Left lung (tissue), 14 donors: ENCODE measurements at places on chromosomes 16 and 17.

DNA sequence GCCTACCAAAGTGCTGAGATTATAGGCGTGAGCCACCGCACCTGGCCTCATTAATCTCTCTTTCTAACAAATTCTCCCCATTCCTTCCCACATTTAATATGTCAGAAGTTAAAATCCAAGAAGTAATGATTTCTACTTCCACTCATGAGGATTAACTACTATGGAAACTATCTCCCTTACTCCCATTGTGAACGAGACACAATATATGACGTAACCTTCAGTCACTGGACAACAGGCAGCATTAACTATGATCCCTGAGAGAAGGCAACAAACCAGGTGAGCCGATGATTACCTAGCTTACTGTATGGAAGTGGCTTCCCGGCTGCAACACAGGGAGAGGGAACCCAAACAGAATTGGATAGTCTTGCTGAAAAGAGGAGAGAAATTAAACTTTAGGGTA is 20.0 kb downstream of the GLG1 start:
- DNase-seq, result no peak

DNA sequence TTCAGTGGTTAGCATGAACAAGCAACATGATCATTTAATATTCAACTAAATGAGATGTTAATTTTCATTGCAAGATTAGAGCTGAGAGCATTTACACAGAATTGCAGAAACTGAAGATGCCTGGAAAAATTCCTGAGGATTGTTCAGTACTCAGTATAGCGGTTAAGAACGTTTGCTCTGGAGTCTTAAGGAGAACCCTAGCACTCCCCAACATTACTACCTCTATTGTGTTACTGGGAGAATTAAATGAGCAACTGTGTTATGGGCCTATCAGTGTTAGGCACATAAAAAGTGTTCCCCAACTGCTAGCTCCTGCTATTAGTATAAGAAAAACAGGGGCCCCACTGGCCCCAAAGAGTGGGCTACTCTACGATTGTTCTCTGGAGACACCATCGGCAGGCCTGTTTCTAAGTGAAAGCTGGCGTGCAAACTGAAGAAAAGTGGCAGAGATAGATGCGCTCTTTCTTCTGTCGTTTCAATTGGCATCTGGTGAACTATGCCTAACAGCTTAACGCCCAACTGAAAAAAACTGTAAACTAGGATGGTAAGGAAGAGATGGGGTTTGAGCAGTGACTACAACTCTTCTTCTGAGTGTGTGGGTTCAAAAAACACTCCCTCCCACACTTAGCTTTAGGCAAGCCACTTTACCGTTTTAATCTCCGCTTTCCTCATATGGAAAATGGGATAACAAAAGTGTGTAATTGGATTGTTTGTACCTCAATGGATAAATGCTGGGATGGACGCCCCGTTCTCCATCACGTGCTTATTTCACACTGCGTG is 1.3 kb downstream of the CDR2 start:
- no peak for DNase-seq

GRCh38 chr17:30323262-30323894 is 10.5 kb downstream of the TMIGD1 start:
- DNase-seq, result no peak

- DNase-seq, result no peak
Observed at GRCh38 chr17:21842332-21843317, 150.3 kb downstream of the KCNJ18 start.

GRCh38 chr17:68697850-68698361 is 96.7 kb upstream of the FAM20A start:
- no peak for DNase-seq
